Mammary epithelial cell (primary cell): ENCODE measurements at places on chromosomes 3 and 15. TPM values are rescaled to one million over a fixed set of nuclear protein-coding genes. Genes with fewer than 3 reads are reported as not detected.

Gene CFAP20DC
- polyA plus RNA-seq: 5.9 TPM

Gene TBC1D23
- polyA plus RNA-seq: 17.8 TPM

Gene MYH15
- polyA plus RNA-seq: 1.7 TPM

Gene CYP1A2
- not detected for polyA plus RNA-seq

Gene KIF7
- 1.5 TPM for polyA plus RNA-seq

Gene PPP2R3A
- 8.4 TPM for polyA plus RNA-seq
